ENCODE measurements at places on chromosomes 1 and 21.

- DNase-seq, result no peak
These were observed 58.0 kb upstream of the RAB3GAP2 start for GRCh38 chr1:220330265-220330664.

- no peak for DNase-seq
These were observed 1531.5 kb upstream of the B3GALT2 start for GRCh38 chr1:194717941-194718340.

- no peak for DNase-seq
These were observed 21.3 kb downstream of the TNFRSF1B start for GRCh38 chr1:12188115-12188514.

DNA sequence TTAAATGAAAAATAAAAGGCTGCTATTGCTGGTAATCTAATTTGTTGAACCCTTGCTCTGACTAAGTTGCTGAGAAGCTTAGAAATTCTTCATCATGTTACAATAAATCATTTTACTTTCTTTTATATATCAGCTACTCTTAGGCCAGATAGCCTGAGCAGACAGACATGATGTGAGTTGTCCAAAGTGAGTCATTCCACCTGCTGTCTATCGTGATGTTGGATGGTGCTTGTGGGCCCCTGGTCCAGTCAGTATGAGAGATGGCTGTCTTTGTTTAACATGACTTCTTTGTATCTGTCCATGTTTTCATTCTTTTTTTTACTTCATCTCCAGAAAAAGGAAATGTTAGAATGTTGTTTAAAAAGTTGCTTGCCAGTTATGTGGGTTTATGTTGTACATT lies 188.8 kb downstream of the ADGRL2 start:
- DNase-seq, result no peak

- DNase-seq, result no peak
These were observed 236.8 kb upstream of the FMN2 start for GRCh38 chr1:239854922-239855321.

All from stimulated activated CD4-positive, alpha-beta T cell treated with anti-CD3 and anti-CD28 coated beads, Interleukin-15, amount 100 ng/mL, for 1 hour (primary cell).